ENCODE measurements at places on chromosomes 13 and 19.

DNA sequence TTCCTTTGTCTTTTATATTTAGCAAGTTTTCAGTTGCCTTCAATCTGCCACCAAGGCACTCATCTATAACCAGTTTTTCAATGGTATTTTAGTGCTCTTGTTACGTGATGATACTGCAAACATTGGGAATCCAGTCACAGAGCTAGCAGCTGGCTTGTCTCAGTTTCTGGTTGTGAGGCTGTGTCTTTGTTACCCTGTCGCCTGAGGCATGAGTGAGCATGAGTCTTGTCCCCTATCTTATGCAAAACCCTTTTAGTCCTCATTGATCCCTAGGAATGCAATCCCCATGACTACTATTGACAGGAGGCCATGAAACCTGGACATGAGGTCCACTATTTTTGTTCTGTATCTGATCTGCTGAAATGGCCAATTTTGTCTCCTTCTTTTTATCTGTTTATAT, 391.0 kb downstream of the LMO7 start:
- H3K27ac ChIP-seq = no peak overlapping the region
- no peak overlapping the region for H3K4me3 ChIP-seq
- no peaks in the 10 kb centered on the region for H3K36me3 ChIP-seq
- H3K4me1 ChIP-seq = no peaks in the 10 kb centered on the region

- no peaks in the 10 kb centered on the region for H3K4me1 ChIP-seq
- H3K27me3 ChIP-seq = no peaks in the 10 kb centered on the region
- no peak for DNase-seq
- H3K36me3 ChIP-seq = no peaks in the 10 kb centered on the region
- no peak overlapping the region for H3K4me3 ChIP-seq
Observed at GRCh38 chr13:43766725-43767124, 20.0 kb downstream of the ENOX1 start.

DNA sequence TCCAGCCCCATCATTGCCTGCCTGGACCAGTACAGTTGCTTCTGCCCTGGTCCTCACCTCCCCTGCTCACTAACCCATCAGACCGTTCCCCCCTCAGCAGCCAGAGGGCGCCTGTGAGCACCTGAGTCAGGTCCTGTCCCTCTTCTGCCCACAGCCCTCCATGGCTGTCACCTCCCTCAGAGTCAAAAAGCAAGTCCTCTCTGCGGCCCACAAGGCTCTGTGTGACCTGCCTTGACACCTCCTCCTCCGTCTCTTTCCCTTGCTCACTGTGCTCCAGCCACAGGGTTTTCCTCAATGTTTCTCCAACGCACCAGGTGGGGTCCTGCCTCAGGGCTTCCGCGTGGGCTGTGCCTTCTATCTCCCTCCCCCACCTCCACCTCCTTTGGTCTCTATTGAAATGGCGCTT, 29.4 kb upstream of the PTPRS start:
- no peak overlapping the region for H3K27ac ChIP-seq
- H3K27me3 ChIP-seq = no peaks in the 10 kb centered on the region
- no peaks in the 10 kb centered on the region for H3K4me1 ChIP-seq
- no peak overlapping the region for H3K4me3 ChIP-seq
- peak; percentile 36 for DNase-seq

- DNase-seq = peak; percentile 59
Observed at GRCh38 chr13:24253520-24254145, 55.7 kb upstream of the C1QTNF9 start.

- H3K4me3 ChIP-seq = peak overlapping the region; percentile 75
- peaks cover 28% of the 10 kb centered on the region for H3K4me1 ChIP-seq
Observed at GRCh38 chr13:94548821-94549231, 47.1 kb downstream of the TGDS start.

GRCh38 chr13:20219577-20219976, 12.5 kb downstream of the GJB6 start:
- no peak overlapping the region for H3K27ac ChIP-seq
- DNase-seq = peak; percentile 22
- peaks cover 3% of the 10 kb centered on the region for H3K4me1 ChIP-seq
- no peaks in the 10 kb centered on the region for H3K36me3 ChIP-seq
- no peaks in the 10 kb centered on the region for H3K27me3 ChIP-seq
- no peak overlapping the region for H3K4me3 ChIP-seq

- H3K27ac ChIP-seq = no peak overlapping the region
- DNase-seq = no peak
- no peak overlapping the region for H3K4me3 ChIP-seq
- H3K27me3 ChIP-seq = peaks cover 38% of the 10 kb centered on the region
Observed at GRCh38 chr19:13016628-13017305, 21.5 kb downstream of the NFIX start.

DNA sequence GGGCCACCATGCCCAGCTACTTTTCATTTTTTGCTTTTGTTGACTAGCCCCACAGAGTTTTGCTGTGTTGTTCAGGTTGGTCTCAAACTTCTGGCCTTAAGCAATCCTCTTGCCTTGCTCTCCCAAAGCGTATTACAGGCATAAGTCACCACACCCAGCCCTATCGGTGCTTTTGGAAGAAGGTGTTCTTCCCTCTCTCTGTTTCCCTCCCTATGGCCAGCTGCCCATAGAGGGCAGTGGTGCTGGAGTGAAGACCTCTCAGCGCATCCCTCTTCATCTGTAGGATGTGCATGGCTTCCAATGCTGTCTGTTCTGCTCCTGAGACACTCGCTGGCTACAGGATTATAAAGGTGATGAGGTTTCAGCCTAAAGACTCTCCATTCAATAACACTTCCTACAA, 1.3 kb upstream of the CD22 start:
- no peak overlapping the region for H3K27ac ChIP-seq
- peaks cover 2% of the 10 kb centered on the region for H3K4me1 ChIP-seq
- no peaks in the 10 kb centered on the region for H3K36me3 ChIP-seq
- H3K4me3 ChIP-seq = no peak overlapping the region

DNA sequence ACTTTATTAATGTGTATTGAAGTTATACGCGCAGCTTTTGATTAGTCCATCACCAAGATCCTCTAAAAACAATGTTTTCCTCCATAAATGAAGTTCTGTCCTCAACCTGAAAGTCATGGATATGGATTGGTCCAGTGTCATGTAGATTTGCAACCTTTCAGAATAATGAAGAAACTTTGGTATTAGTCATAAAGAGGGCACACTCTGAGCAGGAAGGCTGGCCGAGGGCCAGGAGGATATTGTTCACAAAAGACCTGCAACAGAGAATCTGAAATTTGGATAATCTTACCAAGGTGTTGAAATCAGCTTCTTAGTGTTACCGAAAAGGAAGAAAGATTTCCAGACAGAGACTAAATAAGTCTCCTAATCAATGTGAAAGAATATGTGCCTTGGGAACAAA, 20.7 kb downstream of the CLDN10 start:
- H3K27ac ChIP-seq = no peak overlapping the region
- no peaks in the 10 kb centered on the region for H3K4me1 ChIP-seq
- H3K36me3 ChIP-seq = no peaks in the 10 kb centered on the region
- H3K27me3 ChIP-seq = peaks cover 4% of the 10 kb centered on the region
- no peak for DNase-seq
- H3K4me3 ChIP-seq = no peak overlapping the region

DNA sequence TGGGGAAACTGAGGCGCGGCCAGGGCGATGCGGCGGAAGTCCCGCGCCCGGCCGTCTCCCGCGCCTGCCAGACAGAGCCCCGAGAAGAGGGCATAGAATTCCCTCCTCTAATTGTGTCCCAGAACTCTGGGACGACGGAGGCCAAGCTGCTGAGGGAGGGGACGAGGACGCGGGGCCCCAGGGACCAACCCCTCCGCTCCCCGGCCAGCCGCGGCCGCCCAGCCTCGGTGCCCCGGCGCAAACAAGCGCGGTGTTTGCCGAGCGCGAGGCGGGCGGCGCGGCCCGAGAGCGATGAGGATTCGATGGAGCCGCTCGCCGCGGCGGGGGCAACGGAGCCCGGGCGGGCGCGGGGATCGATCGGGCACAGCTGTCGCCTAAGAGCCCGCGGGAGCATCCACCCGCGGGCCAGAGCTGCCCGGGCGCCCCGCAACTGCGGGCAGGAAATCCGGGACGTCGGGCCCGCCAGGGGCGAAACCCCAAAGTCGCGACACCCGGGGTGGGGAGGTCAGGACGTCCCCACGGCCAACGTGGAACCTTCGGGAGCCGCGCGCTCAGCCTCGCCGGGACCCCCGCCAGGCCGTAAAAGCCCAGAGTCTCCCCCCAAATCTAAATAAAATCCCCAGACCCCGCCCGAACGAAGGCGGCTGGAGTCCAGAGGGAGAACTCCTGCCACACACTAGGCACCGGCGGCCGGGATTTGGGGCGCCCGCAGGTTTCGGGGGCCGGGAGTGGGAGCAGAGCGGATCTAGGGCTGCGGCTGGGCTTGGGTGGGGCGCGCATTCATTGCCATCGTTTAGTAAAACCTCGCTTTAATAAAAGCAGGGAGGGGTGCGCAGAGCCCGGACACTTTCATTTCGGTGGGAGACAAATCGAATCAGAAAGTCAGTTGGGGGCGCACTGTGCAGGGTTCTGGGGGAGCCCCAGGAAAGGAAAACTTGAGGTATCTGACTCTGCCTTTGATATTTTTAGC, 3.6 kb upstream of the ONECUT3 start:
- peaks cover 43% of the 10 kb centered on the region for H3K4me1 ChIP-seq
- no peak for DNase-seq
- no peak overlapping the region for H3K27ac ChIP-seq
- no peaks in the 10 kb centered on the region for H3K36me3 ChIP-seq

DNA sequence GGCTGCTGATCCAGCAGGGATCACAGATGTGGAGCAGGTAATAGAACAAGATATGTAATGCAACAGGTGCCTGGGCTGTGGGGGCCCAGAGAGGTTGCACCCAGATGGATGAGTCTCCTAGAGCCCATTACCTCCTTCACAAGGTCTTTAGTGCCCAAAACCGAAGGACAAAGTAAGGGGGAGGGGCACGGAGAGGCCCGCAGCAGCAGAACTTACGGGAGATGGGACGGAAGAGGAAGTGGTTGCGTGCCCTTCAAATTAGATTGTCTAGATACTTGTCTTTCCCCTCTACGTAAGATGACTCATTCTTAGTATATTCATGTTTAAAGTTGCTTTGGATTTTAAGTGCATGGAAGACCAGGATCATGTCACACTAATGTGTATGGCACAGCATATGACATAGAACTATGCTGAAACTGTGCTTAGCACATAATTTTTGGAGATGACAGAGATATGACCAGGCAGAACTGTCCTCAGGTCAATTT, 5.7 kb upstream of the MRPS31 start:
- peak overlapping the region; percentile 71 for H3K27ac ChIP-seq
- DNase-seq = peak; percentile 59
- H3K4me1 ChIP-seq = peaks cover 32% of the 10 kb centered on the region
- no peaks in the 10 kb centered on the region for H3K27me3 ChIP-seq
- H3K36me3 ChIP-seq = no peaks in the 10 kb centered on the region

- no peak overlapping the region for H3K4me3 ChIP-seq
- H3K27ac ChIP-seq = no peak overlapping the region
- no peak for DNase-seq
- H3K4me1 ChIP-seq = no peaks in the 10 kb centered on the region
- no peaks in the 10 kb centered on the region for H3K27me3 ChIP-seq
Observed at GRCh38 chr13:91704398-91704797, 306.0 kb downstream of the GPC5 start.

- H3K4me3 ChIP-seq = no peak overlapping the region
- no peak for DNase-seq
Observed at GRCh38 chr19:39805104-39805503, 26.4 kb downstream of the LEUTX start.

DNA sequence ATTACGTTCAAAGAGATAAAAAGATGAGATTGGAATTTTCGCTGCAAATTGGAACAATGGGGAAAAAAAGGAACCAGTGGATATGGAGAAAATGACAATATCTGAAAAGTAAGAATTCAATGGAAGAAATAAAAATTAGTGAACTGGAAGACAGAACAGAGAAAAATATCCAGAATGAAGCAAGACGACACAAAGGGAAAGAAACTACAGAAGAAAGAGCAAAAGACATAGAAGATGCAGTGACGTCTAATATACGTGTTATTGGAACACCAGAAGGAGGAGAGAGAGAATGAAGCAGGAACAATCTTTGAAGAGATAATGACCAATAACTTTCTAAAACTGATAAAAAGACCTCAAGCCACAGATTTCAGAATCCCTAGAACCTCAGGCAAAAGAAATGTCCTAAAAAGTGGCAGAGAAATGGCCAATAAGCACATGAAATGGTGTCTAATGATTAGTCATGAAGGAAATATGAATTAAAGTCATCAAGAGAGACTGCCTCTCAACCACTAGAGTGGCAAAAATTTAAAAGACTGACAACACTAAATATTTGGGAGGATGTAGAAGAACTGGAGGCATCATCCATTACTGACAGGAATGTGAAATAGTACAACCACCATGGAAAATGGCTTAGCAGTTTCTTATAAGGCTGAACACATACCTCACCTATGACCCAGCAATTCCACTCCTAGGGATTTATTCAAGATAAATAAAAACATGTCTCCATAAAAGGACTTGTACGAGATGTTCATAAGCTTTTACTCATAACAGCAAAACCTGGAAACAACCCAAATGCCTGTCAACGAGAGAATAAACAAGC, 56.5 kb downstream of the GADD45B start:
- H3K4me3 ChIP-seq = no peak overlapping the region
- no peak for DNase-seq
- H3K27me3 ChIP-seq = no peaks in the 10 kb centered on the region
- H3K4me1 ChIP-seq = peaks cover 8% of the 10 kb centered on the region
- no peak overlapping the region for H3K27ac ChIP-seq

DNA sequence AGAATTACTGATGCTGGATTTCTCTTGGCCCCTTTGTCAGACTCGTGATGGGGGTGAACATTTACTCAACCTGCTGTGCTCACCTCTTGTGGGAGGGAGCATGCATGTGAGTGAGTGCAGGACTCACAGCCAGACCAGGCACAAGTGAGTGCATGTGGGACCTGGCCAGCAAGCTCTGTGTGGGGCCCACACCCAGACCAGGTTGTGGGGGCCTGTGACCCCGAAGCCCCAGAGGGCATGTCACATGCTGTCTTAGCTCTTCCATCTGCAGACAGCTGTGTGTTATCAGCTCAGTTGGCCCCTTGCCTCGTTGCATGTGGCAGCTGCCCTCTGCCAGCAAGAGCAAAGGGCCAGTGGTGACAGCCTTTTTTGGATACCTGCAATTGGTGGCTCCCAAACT, 614.4 kb downstream of the GPC5 start:
- H3K27me3 ChIP-seq = no peaks in the 10 kb centered on the region
- no peak overlapping the region for H3K4me3 ChIP-seq
- H3K36me3 ChIP-seq = no peaks in the 10 kb centered on the region

- peaks cover 6% of the 10 kb centered on the region for H3K4me1 ChIP-seq
- peaks cover 7% of the 10 kb centered on the region for H3K27me3 ChIP-seq
- H3K27ac ChIP-seq = no peak overlapping the region
Observed at GRCh38 chr19:49949742-49950589, 11.0 kb downstream of the SIGLEC11 start.

DNA sequence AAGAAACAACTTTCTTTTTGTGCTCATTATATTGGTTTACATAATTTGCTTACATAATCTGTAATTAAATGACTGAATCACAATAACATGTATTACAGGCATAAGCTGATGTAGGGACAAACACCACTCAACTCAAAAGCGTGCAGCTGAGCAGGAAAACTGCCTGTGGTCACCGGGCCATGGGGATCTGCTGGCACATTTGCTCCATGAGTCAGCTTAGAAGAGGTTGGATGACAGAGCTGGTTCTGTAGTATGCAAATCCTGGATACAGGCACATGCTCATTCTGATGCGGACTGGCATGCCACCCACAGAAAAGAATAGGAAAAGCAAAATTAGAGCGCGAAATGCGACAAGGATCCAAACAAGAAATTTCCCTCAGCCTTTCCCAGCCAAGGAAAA, 128.6 kb downstream of the USP12 start:
- no peak overlapping the region for H3K4me3 ChIP-seq
- H3K36me3 ChIP-seq = no peaks in the 10 kb centered on the region
- no peak for DNase-seq
- H3K4me1 ChIP-seq = peaks cover 2% of the 10 kb centered on the region
- H3K27ac ChIP-seq = no peak overlapping the region

GRCh38 chr19:3978145-3978544, 7.1 kb downstream of the EEF2 start:
- no peaks in the 10 kb centered on the region for H3K27me3 ChIP-seq
- no peak overlapping the region for H3K4me3 ChIP-seq
- H3K4me1 ChIP-seq = peaks cover 34% of the 10 kb centered on the region
- peaks cover 79% of the 10 kb centered on the region for H3K36me3 ChIP-seq
- no peak overlapping the region for H3K27ac ChIP-seq
